ENCODE measurements at places on chromosomes 7 and 10.

- DNase-seq = no peak
Measured at GRCh38 chr7:155458878-155459699, 1.2 kb downstream of the EN2 start.

GRCh38 chr10:93580828-93581227 lies 14.4 kb downstream of the FFAR4 start:
- no peak for DNase-seq

DNA sequence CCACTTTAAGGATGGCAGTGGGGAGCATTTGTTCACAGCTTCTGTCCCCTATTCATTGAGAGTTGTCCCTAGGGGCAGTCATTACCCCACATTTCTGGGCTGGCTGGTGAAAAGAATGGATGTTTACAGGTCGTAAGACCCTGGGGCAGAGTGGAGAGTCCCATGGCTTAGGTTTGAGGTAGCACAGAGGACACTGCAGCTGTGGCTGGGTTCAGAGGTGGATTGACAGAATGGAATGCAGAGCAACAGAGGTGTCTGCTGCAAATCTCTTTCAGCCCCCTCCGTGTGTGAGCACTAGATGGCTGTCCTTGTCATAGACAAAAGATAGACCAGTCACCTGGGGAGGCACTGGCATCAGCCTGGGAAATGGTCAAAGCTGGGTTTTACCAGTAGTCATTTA lies 141.9 kb downstream of the CACNB2 start:
- no peak for DNase-seq

DNA sequence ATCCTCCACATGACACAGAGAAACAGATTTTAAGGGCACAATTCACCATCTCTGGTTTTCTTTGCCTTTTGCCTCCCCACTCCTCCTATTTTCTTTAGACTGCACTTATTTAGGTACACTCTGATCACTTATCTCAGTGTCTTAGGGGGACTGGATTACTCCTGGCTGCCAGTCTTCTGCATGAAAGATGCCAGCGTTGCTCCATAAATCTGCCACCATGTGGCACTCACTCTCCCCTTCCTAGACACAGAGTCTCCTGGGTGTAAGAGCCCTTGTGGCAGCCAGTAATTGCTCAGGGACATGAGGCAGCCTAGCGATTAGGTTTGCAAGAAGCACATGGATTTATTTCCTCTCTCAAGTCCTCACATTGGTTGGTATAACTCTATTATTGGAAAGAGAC lies 34.5 kb upstream of the RBM20 start:
- DNase-seq = no peak

DNA sequence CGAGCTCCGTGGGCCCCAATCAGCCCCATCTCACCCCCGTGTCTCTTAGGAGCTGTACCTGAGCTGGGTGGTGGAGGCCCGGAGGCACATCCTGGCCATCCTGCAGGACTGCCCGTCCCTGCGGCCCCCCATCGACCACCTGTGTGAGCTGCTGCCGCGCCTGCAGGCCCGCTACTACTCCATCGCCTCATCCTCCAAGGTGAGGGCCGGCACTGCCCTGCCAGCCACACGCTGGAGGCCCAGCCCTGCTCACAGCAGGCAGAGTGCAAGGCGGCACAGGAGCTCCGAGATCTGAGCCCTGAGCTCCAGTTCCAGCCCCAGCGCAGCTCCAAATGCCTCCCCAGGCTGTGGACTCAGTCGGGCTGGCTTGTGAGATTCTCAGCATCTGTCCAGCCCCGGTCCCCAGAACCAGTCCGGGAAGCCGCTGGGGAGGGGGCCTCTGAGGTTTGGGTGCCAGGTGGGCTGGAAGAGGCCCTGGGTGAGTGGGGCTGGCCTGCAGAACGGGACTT lies 9.3 kb downstream of the TMEM120A start:
- DNase-seq = no peak

- DNase-seq = peak; percentile 58
Measured at GRCh38 chr10:929960-930624, 1.4 kb downstream of the LARP4B start.

DNA sequence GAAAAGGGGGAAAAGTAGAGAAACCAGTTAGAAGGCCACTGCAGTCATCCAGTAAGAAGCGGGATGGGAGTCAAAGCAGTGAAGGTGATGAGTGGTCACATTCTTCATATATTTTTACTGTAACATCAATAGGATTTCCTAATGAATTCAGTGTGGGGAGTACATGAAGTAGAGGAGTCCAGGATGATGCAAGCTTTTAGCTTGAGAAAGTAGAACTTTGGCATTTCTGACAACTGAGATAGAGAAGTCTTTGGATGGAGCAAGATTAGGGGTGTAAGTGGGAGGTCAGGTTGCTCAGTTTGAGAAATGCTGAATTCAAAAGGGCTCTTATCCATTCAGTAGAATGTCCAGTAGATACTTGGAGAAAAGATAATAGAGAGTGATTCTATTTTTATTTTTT lies 264.1 kb upstream of the DGKB start:
- no peak for DNase-seq

- no peak for DNase-seq
Measured at GRCh38 chr10:131745591-131745990, 155.2 kb upstream of the PPP2R2D start.

DNA sequence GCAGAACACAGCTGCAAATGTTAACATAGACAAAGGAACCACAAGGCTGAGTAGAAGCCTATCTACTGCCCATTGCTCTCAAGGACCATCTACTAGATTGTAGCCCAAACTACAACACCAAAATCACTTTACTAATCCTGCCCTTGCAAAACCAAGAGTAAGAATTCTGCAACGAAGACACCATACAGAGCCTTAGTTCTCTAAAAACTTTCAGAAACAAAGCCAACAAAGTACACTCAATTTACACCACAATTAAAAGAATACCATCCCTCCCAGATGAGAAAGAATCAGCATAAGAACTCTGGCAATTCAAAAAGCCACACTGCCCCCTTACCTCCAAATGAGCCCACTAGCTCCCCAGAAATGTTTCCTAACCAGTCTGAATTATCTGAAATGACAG lies 294.3 kb downstream of the CTNNA3 start:
- DNase-seq = no peak

GRCh38 chr7:23380961-23381360 lies 81.8 kb downstream of the MALSU1 start:
- no peak for DNase-seq

GRCh38 chr7:11795231-11795630 lies 36.8 kb downstream of the THSD7A start:
- no peak for DNase-seq

DNA sequence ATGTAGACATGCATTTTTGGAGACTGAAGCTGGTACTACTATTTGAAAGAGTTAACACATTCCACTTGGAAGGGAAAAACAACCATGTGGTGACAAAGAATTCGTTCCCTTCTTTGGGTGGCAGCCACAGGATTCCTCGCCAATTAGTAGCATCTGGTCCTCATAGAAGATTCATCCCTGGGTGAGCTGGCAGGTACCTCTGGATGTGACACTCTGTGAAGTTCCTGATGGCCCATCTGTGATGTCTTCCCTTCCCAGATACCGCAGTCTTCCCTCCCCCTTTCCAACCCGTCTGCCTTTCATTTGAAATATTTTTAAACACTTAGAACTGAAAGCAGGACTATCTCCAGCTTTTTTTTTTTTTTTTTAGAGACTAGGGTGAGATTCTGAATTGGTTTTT lies 569.5 kb downstream of the TYW1 start:
- DNase-seq = no peak

- no peak for DNase-seq
Measured at GRCh38 chr7:33986951-33987947, 81.9 kb downstream of the BMPER start.

- DNase-seq = no peak
Measured at GRCh38 chr10:62733654-62734293, 70.7 kb upstream of the ADO start.

DNA sequence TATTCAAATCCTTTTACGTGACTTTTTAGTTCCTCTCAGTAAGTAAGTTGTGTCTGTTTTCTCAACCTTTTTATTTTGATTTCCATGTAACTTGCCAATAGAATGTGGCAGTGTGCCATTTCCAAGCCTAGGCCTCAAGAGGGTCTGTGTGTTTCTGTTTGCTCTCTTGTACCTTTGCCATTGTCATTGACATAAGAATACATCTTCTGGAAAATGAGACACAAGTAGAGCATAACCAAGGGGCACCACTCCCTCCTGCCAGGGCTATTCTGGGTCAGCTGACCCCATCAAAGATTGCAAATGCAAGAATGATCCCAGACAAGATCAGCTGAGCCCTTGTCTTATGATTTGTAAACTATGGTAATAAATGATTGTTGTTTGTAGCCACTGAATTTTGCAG lies 524.0 kb downstream of the IPMK start:
- DNase-seq = no peak

DNA sequence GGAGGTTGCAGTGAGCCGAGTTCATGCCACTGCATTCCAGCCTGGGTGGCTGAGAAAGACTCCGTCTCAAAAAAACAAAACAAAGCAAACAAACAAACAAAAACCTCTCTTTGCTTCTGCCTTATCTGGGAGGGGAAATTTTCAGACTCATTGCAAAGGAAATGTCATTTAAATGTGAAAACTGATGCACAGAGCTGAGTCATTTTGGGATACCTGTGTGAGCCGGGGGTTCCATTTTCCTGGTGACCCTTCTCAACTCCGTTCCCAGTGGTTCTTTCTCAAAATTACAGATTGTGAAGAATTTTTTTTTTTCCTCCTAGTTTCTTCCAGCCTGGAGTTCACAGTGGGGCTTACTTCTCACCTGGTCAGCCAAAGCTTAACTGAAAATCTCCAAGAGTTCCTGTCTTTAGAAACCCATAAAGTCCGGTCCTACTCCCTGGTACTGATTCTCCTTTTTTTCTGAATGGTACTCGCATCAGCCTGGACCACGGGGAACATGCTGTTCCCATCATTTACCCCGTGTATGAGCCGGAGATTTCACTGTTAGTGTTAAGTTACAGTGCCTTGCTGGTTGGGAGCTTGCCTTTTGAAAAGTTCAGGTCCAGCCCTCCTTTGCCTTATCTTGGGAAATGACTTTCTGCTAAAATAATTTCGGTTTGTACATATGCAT lies 56.9 kb downstream of the RBM20 start:
- DNase-seq = no peak

GRCh38 chr10:102620591-102621442 lies 23.5 kb upstream of the TRIM8 start:
- no peak for DNase-seq

- DNase-seq = no peak
Measured at GRCh38 chr7:44213206-44213876, 12.6 kb downstream of the YKT6 start.

DNA sequence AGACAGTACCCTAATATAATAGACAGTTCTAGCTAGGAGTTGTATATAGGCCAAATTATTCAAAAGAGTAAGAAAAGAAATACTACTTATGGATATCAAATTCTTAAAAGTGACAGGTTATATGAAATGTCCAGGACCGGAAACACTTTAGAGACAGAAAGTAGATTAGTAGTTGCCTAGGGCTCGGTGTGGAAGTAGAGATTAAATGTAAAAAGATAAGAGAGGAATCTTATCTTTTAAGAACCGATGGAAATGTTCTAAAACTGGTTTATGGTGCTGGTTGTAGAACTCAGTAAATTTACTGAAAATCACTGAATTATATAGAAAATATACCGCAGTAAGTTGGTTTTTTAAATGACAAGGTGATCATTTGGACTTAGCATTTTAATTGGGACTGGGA lies 147.5 kb upstream of the ASAH2 start:
- DNase-seq = no peak

- DNase-seq = no peak
Measured at GRCh38 chr10:33234831-33235237, 99.6 kb downstream of the NRP1 start.

- no peak for DNase-seq
Measured at GRCh38 chr7:17030559-17030958, 148.8 kb upstream of the AGR3 start.

GRCh38 chr7:91912494-91912893 lies 28.2 kb upstream of the AKAP9 start:
- no peak for DNase-seq

GRCh38 chr10:44382131-44382858 lies 2.6 kb downstream of the CXCL12 start:
- no peak for DNase-seq

DNA sequence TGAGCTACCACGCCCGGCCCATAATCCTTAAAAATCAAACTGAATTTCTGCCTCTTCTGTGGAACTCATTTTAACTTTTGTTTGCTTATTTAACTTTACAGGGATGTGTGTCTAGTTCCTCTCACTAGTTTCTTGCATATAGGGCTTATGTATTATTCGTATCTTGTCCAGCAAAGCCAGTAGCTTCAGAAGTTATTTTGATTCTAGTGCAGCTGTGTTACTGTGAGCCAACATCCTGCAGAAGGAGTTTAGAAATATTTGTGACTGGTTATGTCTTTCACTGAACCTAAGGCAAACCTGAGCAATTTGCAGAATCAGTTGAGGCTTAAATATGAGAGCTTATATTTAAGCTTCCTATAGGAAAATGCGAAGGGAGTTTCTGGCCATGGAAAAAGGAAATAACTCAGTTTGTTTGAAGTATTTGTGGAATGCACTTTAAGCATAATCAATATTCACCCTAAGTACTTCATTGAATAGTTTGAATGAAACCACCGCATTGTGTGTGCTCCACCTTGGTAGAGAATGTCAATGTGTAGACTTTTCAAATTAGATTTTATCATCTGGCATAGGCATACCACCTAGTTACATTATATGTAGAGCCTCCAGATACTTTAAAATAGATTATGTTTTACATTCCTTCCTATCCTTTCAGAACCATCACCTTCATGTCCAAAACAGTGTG lies 90.8 kb downstream of the MCU start:
- DNase-seq = no peak

DNA sequence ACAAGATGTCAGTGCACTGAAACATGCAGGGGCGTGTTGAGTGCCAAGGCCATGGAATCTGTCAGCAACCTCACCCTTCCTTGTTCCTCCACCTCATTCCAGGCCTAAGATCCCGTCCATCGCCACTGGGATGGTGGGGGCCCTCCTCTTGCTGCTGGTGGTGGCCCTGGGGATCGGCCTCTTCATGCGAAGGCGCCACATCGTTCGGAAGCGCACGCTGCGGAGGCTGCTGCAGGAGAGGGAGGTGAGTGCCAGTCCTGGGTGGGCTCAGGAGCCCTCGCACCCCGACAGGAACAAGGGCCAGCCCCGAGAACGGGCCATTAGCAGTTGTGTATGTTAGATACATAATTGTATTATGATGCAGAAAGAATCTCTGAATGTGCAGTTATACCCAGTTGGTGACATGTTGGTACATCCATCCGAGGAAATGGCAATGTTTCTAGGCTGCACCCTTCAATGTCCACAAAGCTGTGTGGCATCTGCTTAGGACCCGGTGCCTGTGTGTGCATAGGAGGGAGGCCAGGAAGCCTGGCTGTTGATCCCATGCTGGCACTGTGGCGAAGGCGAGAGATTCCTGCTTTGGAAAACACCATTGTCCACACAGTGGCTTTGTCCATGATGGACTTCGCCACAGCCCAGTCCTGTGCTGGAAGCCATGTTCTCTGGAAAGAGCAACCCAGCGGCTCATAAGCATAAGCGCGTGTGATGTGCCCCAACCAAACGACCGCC lies 154.2 kb downstream of the EGFR start:
- DNase-seq = no peak

DNA sequence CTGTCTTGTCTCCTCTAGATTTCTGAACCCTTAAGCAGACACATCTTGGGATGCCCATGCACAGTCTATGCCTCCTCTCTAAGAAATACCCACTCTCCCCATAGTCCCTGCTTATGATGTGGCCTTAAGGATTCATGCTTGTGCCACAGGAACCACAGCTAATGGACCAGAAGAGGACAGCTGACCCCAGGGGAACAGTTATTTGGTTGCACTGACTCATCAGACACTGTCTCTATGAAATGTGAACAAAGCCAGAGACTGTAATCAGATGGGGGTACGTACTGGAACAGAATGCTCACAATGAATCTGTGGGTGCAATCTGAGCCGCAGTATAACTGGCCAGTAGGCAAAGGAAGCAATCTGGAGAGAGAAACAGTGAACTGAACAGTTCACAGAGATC lies 121.9 kb downstream of the USP6NL start:
- DNase-seq = no peak

Measured in GM12864 (cell line).